ENCODE measurements at places on chromosomes 1 and 21. TPM values are rescaled to one million over a fixed set of nuclear protein-coding genes. Genes with fewer than 3 reads are reported as not detected.
A peak's percentile ranks its signal among the peaks of the same experiment; 100 is the strongest.

- DNase-seq = no peak
Observed at GRCh38 chr1:241423541-241424479, 66.8 kb upstream of the RGS7 start.

- no peak for DNase-seq
Observed at GRCh38 chr1:226063977-226064815, 1.7 kb downstream of the H3-3A start.

DNA sequence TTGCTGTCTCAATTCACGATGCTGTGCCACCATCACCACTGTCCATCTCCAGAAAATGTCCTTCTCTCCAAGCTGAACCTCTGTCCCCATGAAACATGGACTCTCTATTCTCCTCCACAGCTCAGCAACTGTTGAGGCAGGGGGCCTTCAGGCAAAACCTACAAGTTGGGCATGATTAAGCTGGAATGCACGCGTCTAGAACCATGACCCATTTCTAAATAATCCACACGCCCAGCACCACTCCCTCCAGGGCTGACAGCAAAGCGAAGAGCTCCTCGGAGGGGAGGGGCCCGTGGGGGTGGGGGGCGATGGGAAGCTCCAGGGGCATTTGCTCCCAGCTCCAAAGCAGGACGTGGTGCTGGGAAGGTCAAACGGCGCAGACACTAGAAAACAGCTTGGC lies 3.3 kb upstream of the HES5 start:
- no peak for DNase-seq

DNA sequence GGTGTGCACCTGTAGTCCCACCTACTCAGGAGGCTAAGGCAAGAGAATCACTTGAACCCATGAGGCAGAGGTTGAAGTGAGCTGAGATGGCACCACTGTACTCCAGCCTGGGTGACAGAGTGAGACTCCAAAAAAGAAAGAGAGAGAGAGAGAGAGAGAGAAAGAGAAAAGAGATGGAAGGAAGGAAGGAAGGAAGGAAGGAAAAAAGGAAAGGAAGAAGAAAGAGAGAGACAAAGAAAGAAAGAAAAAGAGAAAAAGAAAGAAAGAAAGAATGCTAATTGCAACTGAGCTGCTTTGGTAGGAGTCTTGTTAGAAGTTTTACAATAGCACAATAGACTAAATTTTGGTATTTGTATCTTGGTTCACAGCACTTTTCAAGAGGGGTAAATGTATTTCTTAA lies 25.7 kb downstream of the TESK2 start:
- no peak for DNase-seq

GRCh38 chr1:18475234-18475905 lies 5.4 kb upstream of the KLHDC7A start:
- DNase-seq = no peak

DNA sequence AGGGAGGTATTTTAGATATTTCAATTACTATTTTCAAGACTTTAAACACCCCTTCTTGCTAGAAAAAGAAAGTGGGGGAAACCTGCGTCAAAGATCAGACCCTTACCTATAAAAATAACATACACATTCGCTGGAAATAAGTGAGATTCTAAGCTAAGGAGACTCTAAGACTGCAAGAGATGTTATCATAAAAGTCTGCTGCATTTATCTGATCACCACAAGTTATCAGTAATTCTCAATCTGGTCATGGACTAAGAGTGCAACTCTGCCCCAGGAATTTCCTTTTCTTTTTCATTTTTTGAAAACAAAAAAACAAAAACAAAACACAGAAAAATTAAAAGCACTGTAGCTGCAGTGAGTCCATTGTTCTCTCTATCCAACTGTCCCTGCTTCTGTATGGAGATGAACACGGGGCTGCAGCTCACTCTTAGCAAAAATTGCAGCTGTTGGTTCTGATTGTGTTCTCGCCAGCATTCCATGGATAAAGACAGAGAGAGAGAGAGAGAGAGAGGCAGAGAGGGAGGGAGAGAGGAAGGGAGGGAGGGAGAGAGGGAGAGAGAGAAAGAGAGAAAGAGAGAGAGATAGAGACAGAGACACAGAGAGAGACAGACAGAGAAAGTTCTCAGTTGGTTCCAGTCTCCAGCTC lies 14.1 kb downstream of the XKR8 start:
- DNase-seq = no peak

GRCh38 chr1:35573198-35574124 lies at the start of gene TFAP2E:
TSS of gene TFAP2E (plus strand) at chr1:35573314. CDS start at chr1:35573578, 264 bp downstream.
- no peak for DNase-seq

GRCh38 chr1:210445485-210445884 lies 116.8 kb downstream of the HHAT start:
- no peak for DNase-seq

DNA sequence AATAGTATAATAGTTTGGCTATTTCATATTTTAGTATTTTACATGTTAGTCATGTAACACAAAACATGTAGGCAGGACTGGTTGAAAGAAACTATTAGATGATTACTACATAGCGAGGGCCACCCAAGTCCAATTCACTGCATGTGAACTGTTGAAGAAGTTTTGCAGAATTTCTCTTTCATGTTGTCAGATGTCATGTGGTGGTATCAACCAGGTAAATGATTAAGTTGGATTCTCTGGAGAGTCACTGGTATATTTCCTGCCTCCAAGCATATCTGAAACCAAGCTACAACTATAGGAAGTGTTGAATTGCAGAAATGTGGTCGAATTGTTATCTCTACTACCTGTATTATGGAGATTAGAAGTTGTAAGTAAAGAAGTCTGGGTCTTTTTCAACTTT lies 137.8 kb upstream of the DPYD start:
- DNase-seq = no peak

GRCh38 chr1:7705048-7705907 lies 65.8 kb upstream of the VAMP3 start:
- peak; percentile 65 for DNase-seq

DNA sequence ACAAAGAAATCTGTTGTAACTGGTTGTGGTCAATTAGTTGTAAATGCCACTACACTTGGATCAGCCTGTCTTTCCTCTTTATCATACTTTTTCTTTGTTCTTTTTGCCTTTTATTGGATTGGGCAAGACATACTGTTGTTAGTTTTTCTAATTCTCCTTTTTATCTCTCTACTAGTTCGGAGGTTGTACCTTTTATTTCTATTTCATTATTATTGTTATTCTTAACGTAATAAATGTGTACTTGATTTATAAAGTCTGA lies 59.2 kb downstream of the IVNS1ABP start:
- DNase-seq = no peak

Gene C1orf167
- total RNA-seq = not detected

Gene HENMT1
- 7.5 TPM for total RNA-seq

Gene LIN9
- total RNA-seq = 1.1 TPM

Gene PLEKHN1
- 0.56 TPM for total RNA-seq

Gene LAX1
- total RNA-seq = 13.7 TPM

Gene VTCN1
- not detected for total RNA-seq

Gene NUP210L
- total RNA-seq = not detected

All from CD8-positive, alpha-beta T cell (primary cell).